ENCODE measurements at places on chromosomes 5 and 9.

DNA sequence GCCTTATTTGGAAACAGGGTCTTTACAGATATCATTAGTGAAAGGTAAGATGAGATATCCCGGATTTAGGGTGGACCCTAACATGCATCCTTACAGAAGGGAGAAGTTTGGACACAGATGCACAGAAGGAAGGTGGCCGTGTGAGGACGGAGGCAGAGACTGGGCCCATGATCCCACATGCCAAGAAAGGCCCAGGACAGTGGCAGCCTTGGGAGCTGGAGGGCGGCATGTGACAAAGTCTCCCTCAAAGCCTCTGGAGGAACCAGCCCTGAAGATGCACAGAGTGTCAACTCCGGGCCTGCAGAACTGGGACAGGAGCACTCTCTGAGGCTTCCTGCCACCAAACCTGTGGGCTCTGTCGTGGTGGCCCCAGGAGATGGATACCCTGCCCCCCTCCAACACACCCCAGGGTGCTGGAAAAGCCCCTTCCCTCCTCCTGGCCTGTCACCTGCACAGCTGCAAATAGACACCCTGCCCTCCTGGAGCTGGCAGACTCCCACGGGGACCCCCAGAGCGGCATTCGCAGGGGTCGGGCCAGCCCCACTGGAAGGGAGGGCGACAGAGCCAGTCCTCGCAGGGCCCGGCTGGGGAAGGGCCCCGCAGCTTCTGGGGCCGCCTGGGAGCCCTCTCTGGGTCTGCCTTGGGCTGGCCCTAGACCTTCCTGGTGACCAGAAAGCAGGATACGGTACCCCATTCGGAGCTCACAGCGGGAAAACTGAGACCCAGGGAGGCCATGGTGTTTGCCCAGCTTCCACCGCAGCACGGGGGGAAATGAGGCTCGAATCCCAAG lies 7.9 kb downstream of the NACC2 start:
- DNase-seq, result no peak

DNA sequence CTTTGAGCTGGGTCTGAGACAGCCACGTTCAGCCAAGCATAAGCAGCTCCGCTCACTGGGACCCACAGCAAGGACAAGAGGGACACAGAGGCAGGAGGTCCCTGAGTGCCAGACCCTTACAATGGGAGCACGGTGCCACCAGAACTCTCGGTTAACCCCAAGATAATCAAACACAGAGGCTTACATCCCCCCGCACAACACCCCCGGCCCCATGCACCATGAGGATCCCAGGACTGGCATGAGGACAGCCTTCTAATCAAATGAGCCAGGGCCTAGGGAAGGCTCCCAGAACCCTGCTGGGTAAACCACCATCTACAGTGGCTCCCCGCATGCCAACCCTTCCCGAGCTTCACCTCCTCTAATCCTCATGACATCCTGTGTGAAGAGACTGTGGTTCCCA lies 7.4 kb downstream of the GFPT2 start:
- no peak for DNase-seq

DNA sequence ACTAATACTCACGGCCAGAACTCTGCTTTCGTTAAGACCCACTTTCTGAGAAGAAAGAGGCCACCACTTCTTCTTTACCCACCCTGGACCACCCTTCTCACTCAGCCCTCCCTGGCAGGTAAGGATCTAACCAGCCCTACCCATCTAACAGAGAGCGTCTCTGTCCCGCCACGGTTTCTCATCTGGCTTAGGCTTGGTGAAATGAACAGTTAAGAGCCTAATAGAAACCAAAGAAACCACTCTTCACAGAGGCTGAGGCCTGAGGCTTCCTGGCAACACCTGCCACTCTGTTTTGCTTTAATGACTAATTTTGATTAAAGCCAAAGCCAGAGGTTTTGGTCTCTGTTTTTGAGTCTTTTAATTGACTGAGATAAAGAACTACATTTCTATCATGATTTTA lies 354.1 kb upstream of the SLC30A5 start:
- no peak for DNase-seq

GRCh38 chr5:72179028-72179815 lies 71.9 kb downstream of the MAP1B start:
- DNase-seq, result no peak

- DNase-seq, result peak; percentile 16
These were observed at the start of gene ACOT12 for GRCh38 chr5:81393783-81394718. TSS of gene ACOT12 (minus strand) at chr5:81394134. CDS start at chr5:81394114, 20 bp downstream.

- DNase-seq, result no peak
These were observed 24.7 kb upstream of the NOL6 start for GRCh38 chr9:33498387-33498786.

GRCh38 chr9:93532141-93532540 lies 44.2 kb upstream of the PHF2 start:
- no peak for DNase-seq

DNA sequence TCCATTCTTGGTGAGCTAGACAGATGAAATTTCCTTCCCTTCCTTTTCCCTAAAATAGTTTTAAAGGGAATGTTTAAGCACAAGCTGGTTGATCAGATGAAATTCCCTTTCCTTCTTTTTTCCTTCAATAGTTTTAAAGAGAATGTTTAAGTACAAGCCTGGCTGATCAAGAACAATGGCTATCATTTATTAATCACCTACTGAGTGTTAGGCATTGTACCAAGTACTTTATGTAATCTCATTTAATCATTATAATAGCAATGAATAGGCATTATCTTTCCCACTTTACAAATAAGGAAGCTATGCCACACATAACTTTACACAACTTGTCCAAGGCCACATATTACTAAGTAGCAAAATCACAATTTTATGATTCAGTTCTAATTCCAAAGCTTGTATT lies 152.0 kb upstream of the ACOT12 start:
- DNase-seq, result no peak

- DNase-seq, result no peak
These were observed 58.3 kb upstream of the CPEB4 start for GRCh38 chr5:173829826-173830225.

DNA sequence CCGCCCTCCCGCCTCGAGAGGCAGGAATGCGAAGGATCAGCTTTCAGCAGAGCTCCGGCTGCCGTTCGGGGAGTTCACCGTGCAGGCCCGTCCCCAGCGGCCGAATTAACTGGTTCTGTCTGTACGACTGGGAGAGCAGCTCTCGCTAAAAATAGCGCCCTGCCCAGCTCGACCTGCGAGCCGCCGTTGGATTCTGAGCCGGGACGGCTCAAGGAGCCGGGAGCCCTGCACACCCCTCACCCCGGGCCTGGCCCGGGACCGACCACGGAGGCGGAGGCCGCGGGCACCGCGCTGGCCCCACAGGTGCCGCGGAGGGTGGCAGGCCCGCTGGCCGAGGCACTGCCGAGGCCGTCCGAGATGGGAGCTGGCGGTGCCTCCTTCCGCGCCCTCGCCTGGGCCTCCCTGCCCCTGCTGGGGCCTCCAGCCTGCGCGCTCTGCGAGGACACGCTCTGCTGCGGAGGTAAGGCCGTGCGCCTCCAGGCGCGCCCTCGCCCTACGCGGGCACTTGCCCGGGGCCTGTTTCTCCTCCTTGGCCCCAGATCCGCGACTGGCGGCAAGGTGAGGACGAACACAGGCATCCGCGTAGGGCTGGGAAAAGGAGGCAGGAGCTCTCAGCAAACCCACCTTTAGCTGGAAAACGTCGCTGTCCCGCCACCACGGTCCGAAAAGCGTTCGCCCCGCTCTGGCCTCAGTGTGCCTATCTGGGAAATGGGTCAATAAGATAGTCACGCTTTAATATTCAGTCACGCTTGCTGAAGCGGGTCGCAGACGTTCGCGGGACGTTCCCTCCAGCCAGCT lies 53.1 kb upstream of the DAB2IP start:
- peak; percentile 78 for DNase-seq

GRCh38 chr9:95641586-95641985 lies 124.8 kb upstream of the PTCH1 start:
- DNase-seq, result no peak

DNA sequence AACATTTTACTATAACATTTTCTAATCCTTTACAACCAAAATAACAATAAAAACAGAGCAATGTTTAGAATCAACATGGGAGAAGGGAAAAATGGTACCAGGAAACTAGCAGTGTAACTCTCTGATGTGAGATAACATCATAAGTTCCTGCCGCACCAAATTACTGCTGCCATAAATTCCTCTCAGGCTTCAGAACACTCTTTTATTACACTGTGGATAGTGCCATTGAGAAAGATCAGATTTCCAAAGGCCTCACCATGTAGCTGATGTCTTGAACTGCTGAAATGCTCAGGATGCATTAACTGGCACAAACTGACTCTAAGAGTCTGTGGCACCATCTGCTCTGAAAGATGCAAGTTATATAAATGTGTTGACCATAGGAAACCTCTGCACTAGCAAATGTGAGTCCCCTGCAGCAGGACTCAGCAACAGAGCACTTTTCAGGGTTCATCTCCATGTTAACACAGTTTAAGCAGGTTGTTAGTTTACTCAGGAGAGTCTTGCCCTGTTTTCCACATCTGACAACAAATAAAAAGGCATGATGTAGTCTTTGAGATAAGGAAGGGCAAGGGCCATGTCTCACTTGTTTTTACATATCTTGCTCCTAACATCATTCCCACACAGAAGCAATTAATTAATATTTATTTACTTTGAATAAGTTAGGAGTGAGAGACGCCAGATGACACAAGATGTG lies 218.1 kb downstream of the CETN3 start:
- DNase-seq, result no peak

DNA sequence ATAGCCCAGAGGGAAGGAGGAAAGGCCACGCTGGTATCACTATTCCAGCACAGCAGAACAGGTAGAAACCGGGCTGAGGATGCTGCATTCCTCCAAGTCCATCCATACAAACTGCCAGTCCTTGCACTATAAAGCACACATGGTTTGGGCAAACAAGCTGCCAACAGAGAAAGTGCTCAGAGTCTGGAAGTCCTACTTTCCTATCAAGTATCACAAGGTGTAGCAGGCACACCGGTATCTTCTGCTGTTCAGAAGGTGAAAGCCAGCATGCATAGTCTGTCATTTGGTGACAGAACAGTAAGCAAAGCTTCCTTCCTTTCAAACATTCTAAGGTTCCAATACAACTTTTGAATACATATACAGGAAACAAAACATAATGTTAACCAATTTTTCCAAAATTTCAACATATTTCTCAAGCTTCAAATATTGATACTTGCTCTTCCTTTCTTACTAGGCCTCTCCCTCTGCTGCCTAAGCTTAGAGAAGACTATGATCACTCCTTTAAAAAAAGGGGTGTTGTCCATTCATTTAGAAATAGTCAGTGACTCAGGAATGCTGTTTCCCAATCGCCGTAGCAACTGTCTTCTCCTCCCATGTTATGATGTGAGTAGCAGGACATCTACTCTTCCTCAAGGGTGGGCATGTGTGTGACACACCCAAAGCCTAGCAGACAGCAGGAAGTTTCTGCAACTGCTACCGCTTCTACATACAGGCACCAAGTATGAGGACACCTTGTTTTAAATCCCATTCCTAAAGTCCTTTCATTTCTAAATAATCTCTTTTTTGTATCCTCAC lies 14.7 kb downstream of the DIAPH1 start:
- no peak for DNase-seq

DNA sequence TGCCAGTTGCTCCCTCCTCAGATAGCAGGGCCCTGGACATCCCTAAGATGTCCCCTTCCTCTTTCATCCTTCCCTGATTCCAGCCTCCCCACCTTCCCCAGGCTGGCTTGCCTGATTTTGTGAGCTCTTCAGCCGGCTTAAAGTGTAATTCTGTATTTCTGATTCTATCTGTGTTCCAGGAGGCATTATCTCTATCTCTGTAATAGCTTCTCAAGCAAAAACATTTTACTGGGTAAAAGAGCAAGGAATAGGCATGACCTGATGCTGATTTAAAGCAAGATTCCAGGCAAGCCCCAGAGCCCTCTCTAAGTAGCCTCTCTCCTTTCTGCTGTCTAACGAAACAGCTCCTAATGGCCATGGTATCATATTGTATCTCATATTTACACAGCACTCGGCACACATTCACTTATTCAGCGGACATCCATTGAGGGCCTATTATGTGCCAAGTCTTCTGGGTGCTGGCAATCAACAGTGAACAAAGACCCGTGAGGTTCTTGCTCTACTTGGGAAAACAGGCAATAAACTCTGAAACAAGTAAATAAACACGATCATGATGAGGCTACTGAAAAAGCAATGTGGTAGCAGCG lies 100.9 kb upstream of the MSX2 start:
- no peak for DNase-seq

- DNase-seq, result no peak
These were observed 51.3 kb downstream of the ARL15 start for GRCh38 chr5:54259090-54259489.

DNA sequence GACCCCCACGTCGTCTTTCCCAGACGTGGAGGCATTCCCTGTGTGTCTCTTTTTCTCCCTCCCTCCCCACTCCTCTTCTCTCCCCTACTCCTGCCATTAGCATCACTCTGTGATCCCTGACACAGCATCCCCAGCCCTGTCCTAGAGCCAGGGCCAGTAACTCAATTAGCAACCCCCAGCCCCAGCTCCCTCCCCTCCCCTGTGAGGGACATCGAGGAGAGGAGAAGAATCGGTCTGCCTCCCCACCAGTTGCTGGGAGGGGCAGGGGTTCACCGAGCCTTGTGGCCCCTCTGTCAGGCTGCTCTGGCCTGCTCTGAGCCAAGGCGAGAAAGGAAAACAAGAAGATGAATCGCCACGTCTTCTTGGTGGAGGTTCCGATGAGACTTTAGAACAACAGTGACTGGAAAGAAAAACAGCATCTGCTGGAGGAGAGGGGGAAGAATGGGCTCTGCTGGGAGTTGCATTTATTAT lies 123.1 kb downstream of the PAPPA start:
- DNase-seq, result no peak

GRCh38 chr9:125475385-125475784 lies 213.8 kb downstream of the GAPVD1 start:
- no peak for DNase-seq

DNA sequence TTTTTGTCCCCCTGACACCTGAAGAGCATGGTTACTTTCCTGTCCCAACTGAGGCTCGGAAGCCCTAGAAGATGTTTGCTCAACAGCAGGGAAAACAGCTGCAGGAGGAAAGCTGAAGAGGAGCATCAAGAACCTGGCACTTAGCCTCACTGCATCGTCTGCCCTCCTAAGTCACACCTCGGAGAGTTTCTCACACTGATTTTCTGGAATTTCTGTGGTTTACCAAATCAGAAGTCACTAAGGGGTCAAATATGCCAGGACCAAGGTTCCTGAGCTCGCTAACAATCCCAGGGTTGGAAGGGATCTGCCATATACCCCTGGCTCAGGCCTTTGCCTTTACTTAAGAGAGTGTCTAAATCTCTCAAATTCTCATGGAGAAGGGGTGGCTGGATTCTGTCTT lies 5.3 kb downstream of the IL12B start:
- DNase-seq, result no peak

GRCh38 chr9:68841276-68842052 lies 136.4 kb downstream of the PIP5K1B start:
- DNase-seq, result no peak

- no peak for DNase-seq
These were observed 200.2 kb upstream of the PANK3 start for GRCh38 chr5:168779333-168779732.

- peak; percentile 81 for DNase-seq
These were observed 57.3 kb downstream of the GADD45G start for GRCh38 chr9:89661956-89662717.

Data from progenitor cell of endocrine pancreas (in vitro differentiated cells).